ENCODE measurements at places on chromosomes 12 and 14. TPM values are rescaled to one million over a fixed set of nuclear protein-coding genes. Genes with fewer than 3 reads are reported as not detected.
A peak's percentile ranks its signal among the peaks of the same experiment; 100 is the strongest.

GRCh38 chr14:61033054-61033453 lies 52.0 kb downstream of the SLC38A6 start:
- DNase-seq, result no peak

DNA sequence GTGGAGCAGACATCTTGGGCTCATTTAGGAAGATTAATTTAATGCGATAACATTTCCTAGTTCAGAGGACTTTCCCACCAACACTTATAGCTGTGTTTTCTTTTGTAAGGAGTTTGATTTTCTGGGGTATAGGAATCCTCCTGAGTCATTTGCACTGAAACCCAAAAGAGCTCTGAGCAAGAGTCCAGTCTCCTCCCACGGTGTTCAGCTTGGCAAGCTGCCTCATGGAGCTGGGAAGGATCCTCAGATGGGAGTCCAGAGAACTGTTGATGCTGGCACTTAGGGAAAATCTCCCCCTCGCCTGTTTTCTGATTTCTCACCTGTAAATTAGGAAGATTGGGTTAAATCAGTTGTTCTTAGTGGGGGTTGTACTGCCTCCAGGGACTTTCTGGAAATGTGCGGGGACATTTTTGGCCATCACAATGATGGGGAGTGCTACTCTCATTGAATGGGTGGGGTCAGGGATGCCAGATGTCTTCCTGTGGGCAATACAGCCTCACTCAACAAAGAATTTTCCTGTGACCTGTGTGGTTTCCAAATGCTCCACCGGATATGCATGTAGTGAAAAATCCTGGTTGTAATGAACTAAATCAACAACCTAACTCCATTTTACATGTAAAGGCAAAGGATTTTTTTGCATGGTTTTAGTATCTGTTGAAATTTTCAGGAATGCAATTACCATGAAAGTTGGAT lies 150.6 kb downstream of the ADCK1 start:
- DNase-seq, result no peak

DNA sequence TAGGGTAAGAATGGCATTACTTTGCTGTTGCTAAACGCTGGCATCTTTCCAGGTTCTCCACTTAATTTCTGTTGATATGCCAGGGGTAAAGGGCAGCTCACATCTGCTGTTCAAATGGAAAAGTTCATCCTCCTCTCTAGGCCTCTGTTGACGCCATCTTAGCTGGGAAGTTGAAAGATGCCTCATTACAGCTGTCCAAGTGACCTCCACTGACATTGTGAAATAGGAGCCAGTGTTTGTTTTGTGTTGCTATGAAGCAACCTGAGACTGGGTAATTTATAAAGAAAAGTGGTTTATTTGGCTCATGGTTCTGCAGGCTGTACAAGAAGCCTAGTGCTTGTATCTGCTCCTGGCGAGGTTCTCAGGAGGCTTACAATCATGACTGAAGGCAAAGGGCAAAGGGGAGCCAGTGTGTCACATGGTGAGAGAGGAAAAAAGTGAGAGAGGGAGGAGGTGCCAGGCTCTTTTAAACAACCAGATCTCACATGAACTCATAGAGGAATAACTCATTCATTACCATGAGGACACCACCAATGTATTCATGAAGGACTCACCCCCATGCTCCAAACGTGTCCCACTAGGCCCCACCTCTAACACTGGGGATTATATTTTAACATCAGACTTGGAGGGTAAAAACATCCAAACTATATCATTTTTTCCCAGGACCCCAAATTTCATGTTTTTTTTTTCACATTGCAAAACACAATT lies 3.2 kb upstream of the ADAM21 start:
- DNase-seq, result peak; percentile 30

Gene ITGB7
- total RNA-seq, result 3.4 TPM

Gene DYNC1H1
- 701 TPM for total RNA-seq

DNA sequence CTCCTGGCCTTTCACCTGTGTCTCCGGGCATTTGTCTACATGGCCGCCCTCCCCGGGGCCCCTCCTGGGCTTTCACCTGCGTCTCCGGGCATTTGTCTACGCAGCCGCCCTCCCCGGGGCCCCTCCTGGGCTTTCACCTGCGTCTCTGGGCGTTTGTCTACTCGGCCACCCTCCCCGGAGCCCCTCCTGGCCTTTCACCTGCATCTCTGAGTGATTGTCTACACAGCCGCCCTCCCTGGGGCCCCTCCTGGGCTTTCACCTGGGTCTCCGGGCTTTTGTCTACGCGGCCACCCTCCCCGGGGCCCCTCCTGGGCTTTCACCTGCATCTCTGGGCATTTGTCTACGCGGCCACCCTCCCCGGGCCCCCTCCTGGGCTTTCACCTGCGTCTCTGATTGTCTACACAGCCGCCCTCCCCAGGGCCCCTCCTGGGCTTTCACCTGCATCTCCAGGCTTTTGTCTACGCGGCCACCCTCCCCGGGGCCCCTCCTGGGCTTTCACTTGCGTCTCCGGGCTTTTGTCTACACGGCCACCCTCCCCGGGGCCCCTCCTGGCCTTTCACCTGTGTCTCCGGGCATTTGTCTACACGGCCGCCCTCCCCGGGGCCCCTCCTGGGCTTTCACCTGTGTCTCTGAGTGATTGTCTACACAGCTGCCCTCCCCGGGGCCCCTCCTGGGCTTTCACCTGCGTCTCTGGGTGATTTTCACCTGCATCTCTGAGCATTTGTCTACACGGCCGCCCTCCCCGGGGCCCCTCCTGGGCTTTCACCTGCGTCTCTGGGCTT lies 68.0 kb upstream of the GALNT9 start:
- DNase-seq, result no peak

DNA sequence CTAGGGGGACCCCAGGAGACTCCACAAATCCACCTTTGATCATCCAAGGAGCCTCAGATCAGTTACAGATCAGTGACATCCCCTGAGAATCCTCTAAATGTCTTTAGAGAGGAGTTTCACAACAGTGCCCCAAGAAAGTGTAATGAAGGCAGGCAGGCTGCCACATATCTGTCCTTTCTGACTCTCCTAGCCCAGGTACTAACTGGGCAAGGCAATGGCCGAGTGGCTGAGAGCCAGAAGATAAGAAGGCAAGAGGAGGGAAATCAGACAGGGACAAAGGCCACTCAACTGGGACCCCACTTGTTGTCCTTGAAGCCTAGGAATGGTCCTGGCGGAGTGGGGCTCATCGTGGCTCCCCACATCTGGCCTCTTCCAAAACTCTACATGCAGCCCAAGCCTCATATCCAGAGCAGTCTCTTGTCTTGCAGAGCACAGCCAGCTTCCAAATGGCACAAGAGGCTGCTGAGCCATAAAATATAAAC lies 11.6 kb downstream of the ACTN1 start:
- no peak for DNase-seq

DNA sequence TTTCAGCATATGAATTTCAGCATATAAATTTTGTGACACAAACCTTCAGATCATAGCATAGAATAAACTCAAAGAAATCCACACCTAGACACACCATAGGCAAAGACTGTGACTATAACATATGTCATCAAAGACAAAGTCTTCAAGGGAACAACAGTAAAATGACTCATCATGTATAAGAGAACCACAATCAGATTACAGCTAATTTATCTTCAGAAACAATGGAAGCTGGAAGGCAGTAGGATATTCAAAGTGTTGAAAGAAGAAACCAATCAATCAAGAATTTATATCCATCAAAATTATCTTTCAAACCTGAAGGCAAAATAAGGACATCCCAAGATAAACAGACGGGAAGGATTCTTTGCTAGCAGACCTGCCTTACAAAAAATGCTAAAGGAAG lies 29.0 kb downstream of the DLK1 start:
- DNase-seq, result peak; percentile 77

Gene FOXG1
- not detected for total RNA-seq

Gene PYGL
- 174 TPM for total RNA-seq

Gene OAS2
- 10.5 TPM for total RNA-seq

- peak; percentile 83 for DNase-seq
These were observed 2.9 kb downstream of the SMARCD1 start for GRCh38 chr12:50087995-50088394.

GRCh38 chr12:104910196-104910840 lies 47.8 kb downstream of the SLC41A2 start:
- DNase-seq, result peak; percentile 62

Gene BDKRB2
- 0.07 TPM for total RNA-seq

DNA sequence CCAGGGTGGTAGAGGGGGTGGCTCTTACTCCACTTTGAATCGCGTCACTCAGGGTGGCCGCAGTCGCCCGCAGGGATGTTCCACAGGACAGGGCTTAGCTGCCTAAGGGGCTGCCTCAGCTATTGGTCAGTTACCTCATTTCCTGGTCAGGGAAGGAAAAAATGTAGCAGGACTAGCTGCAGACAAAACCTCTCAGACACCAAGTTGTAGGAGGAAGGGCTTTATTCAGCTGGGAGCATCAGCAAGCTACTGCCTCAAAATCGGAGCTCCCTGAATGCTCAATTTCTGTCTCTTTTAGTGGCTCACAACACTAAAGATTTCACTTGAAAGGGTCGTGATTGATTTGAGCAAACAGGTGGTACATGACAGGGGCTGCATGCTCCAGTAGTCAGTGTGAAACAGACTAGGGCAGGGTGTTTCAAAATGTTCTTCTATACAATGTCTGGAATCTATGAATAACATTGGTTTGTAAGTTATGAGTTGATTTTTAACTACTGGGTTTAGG lies 6.4 kb upstream of the CLEC6A start:
- DNase-seq, result no peak

GRCh38 chr12:120688527-120689071 lies 1.6 kb downstream of the MLEC start:
- peak; percentile 47 for DNase-seq

DNA sequence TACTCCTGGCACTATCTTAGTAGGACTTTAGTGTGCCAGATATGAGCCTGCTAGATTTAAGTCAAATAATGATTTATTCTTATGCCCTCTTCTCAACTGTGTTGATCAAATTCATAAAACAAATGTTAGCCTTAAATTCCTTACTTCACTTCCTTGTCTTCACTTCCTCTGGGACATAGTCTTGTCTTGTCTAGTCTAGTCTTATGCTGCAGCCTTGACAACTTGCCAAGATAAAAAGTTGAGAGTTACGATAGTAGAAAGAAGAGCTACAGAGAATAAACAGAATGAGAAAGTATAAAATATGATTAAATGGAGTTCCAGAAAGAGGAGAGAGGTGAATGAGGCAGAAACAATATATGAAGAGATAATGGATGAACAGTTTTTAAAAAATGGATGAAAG lies 378.1 kb downstream of the DAD1 start:
- no peak for DNase-seq

- DNase-seq, result no peak
These were observed 5.9 kb downstream of the DDHD1 start for GRCh38 chr14:53147208-53147607.

GRCh38 chr12:130625201-130625600 lies 90.9 kb downstream of the RIMBP2 start:
- no peak for DNase-seq

Gene TSPAN8
- 1.3 TPM for total RNA-seq

DNA sequence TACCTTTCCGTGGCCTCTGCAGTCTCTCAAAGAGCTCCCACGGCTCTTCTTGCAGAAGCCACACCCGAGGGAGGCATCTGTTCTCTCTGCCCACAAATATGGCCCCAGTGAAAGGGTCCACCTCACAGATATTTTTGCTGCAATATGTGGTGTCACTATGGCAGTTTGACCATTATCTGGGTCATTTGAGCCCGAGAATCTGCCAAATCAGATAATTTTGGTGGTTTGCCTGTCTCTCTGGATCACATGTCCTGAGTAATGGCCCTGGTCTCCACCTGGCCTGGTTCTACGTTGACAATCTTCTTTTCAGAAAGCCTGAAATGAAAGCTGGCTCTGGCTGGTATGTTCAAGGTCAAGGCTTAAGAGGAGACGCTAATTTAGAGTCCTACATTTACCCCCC lies 5.7 kb upstream of the WSCD2 start:
- DNase-seq, result no peak

- DNase-seq, result no peak
These were observed 6.4 kb downstream of the SLC2A13 start for GRCh38 chr12:40099423-40099853.

- DNase-seq, result no peak
These were observed 21.3 kb downstream of the ACTN1 start for GRCh38 chr14:68957775-68958174.

DNA sequence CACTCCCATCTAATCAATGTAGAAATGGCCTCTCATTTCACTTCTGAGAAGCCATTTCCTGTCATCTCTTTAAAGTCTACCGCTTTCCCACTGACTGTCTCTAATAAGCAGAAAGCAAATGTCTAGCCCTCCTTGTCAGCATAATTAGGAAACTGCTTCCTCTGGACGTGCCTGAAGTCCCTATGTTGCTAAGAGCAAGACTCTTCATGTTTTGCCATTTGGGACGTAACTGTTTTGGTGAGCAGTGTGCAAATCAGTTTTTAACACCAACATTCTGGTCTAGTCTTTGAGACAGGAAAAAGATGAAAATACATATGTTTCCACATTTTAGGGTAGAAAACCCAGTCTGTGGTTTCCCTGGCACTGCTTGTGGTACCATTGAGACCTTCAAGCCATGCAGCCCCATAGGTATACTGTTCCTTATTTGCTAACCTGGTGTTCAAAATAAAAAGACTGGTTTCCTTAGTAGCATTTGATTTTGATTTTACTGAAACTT lies 22.2 kb downstream of the IFNG start:
- no peak for DNase-seq

GRCh38 chr12:64900540-64900939 lies 76.1 kb downstream of the TBC1D30 start:
- peak; percentile 88 for DNase-seq

Gene CCDC197
- total RNA-seq, result not detected

DNA sequence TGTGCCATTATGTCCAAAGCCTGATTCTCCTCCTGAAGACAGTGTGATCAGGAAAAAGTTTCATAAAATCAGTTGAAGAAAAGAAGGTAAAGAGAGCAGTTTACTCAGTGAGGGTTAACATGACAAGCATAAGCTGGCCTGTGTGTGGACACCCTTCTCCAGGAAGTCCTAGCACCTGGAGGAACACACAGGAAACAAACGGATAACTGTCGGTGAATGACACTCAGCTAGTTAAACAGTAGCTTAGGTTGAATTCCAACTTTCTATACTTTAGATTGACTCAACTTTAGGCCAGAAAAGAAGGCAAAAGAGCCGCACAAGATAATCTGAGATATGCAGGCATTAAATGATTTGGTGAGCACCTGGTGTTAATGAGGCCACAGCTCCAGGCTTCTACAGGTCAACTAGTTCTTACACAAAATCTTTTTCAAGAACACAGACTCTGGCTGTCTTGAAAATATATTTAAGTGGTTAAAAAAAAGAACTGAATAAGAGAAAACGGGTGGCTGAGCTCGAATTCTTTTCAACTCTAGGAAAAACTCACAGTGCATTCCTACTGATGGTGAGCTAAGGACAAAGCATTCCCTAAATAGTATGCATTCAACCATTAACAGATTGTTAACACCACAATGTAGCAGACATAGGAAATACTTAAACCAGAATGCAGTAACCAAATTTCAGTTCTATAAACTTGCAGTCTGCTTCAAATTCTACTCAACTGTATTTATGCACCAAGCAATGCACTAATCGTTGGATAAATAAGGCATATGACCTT lies 56.9 kb upstream of the TSPAN8 start:
- no peak for DNase-seq

Gene C12orf56
- 5.7 TPM for total RNA-seq

- DNase-seq, result no peak
These were observed 26.5 kb upstream of the BMP4 start for GRCh38 chr14:53983112-53983511.

- no peak for DNase-seq
These were observed 29.3 kb downstream of the SLC7A8 start for GRCh38 chr14:23153851-23154796.
